IPS DF 6.9 (cell line): ENCODE measurements at places on chromosomes 2 and 18.
A peak's percentile ranks its signal among the peaks of the same experiment; 100 is the strongest.

DNA sequence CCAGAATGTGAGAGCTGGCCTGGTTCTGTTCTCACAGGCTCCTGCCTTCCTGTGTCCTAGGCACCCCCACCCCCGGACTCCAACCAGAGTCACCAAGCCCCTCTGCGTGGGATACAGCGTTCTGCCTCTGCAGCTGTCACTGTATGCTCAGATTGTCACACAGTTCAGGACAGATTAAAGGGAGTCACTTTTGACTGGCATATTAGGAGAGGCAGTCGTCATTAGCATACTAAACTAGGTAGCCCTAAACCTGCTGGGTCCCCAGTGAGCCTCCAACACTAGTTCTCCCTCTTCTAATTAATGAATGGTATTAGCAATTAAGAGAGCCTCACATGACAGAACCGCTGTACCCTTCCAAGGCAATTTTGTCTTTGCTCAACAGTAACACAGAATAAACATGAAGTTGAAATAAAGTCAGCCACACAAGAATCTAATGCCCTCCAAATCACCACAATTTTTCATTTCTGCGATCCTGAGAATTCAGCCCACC is 340.2 kb downstream of the CMPK2 start:
- no peak for DNase-seq

DNA sequence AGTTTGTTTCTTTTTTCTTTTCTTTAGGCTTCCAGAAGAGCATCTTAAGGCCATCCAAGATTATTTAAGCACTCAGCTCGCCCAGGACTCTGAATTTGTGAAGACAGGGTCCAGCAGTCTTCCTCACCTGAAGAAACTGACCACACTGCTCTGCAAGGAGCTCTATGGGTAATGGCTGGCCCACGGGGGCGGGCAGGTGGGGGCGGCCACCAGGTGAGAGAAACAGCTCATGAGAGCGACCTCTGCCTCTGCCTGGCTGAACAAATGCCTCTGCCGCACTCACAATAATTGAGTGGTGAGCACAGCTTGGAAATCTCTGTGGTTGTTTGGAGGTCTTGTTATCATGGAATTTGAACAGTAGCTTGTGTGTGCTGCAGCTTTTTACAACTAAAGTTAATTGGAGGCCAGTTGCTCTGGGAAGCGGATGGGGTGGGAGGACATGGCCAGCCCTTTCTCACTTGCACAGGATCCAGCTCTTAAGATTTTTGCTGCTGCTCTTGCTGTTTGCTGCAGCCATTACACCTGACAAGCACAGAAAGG is 70.4 kb downstream of the INPP5D start:
- no peak for DNase-seq

DNA sequence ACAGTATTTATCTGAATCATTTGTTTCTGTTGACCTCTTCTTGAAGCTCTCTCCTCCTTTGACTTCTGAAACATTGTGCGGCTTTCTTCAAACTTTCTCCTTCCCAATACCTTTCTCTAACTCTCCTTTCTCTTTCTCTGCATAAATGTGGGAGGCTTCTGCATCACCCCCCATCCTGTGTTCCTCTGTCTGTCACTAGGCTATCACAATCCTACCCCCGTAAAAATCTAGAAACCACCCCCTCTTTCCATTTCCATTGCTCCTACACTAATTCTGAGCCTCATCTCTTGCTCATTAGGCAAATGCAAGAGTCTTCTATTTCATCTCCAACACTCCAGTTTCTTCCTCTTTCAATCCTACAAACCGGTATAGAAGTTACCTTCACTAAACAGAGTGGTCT is 32.2 kb upstream of the ZNF385B start:
- DNase-seq: no peak

DNA sequence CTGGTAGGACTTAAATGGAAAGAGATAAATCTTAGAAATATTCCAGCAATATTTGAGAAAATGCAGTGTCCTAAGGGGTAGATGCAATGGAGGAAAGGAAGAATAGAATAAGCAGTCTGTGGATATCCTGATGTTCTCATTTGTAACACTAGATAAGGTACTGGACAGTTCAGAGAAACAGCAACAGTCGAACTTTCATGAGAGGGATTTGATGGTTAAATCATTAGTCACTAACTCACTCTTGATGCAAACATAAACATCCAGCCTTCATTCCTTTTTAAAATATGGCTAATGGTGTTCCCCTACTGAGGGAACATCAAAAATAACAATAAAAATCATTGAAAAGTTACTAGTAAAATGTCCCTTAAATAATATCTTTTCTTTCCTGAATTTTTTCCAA is 211.4 kb upstream of the SLC39A10 start:
- DNase-seq: no peak

DNA sequence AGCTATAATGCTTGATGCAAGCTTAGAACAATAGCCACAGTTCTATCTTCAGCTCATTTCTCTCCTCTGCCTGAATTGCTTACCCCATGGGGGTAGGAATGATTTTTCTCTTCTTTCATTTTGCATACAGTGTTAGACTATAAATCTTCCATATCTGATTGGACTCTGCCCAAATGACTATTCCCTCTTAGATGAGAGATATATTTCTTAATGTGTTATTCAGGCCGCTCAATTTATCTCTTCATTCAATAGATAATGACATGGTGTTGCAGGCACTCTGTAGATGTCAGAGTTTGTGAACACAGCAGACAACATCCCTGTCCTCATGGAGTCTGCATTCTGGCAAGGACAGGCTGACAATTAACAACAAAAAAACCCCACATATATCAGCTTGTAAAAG is 443.7 kb upstream of the CELF4 start:
- no peak for DNase-seq

- DNase-seq: no peak
Measured at GRCh38 chr2:103880081-103880834, 973.7 kb upstream of the POU3F3 start.

- DNase-seq: no peak
Measured at GRCh38 chr2:241519669-241520068, 11.3 kb upstream of the STK25 start.

GRCh38 chr2:61439241-61440002 is 31.5 kb downstream of the USP34 start:
- no peak for DNase-seq

GRCh38 chr2:229511524-229511923 is 202.8 kb downstream of the DNER start:
- no peak for DNase-seq

- DNase-seq: peak; percentile 43
Measured at GRCh38 chr2:24418166-24418841, 58.0 kb upstream of the ITSN2 start.

DNA sequence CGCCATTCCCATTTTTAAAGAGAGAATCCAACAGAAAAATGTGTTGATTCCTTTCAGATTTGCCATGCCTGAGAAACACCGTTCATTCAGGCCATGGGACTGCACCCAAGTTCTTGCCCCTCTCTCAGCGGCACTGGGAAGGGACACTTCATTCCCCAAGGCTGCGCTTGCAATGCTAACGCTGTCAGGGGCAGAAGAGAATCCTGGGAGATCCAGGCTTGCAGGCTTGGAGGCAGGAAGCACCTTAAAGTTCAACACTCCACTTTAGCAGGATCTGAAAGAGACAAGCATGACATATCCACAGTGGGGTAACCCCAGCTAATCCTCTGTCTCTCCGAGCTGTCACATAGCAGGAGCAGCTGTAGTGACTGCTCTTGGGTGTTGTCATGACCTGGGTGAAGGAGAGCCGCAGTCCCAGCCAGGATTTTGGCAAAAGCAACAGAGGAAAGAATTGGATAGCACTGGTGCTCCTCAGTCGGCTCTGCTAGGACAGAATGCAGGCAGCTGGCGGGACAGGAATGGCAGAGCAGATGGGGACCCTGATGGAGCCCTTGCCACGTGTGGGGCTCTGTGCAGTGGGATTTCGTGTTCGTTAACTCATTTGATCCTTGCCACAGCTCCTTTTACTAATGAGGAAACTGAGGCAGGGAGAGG is 22.0 kb upstream of the ODC1 start:
- DNase-seq: no peak

GRCh38 chr2:41145066-41145465 is 693.2 kb upstream of the SLC8A1 start:
- DNase-seq: no peak

DNA sequence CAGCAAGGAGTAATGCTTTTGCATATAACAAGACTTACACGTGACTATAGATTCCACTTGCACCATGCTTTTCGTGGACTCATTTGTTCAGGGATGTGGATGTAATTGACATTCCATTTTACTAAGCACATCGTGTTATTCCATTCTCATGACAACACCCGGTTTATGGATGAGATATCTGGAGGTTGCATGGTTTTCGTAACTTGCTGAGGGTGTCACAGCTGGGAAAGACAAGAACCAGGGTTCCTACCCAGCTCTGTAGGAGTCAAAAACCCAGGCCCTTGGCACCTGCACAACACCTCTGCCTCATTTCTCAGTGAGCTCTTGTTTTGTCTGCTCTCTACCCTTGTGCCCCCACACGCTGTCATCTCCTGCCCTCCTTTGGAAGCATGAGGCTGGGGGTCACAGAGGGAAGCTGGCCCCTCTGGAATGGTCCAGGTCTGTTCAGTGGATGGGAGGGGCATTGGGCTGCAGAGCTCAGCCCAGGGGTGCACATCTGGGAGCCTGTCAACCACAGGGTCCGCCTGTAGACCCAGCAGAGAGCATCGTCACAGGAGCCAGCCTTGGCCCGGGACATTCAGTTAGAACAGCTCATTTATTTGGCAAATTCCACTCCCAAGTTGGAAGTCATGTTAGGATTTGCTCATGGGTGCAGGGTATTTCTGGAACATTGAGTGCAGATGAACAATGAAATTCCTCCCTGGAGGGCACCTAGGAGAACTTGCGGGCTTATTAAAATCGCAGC is 120.1 kb upstream of the TWIST2 start:
- no peak for DNase-seq

GRCh38 chr2:66434679-66435548 is at the start of gene MEIS1:
Gene MEIS1 (plus strand): TSS chr2:66435125. CDS start chr2:66435857, 732 bp downstream.
- no peak for DNase-seq

DNA sequence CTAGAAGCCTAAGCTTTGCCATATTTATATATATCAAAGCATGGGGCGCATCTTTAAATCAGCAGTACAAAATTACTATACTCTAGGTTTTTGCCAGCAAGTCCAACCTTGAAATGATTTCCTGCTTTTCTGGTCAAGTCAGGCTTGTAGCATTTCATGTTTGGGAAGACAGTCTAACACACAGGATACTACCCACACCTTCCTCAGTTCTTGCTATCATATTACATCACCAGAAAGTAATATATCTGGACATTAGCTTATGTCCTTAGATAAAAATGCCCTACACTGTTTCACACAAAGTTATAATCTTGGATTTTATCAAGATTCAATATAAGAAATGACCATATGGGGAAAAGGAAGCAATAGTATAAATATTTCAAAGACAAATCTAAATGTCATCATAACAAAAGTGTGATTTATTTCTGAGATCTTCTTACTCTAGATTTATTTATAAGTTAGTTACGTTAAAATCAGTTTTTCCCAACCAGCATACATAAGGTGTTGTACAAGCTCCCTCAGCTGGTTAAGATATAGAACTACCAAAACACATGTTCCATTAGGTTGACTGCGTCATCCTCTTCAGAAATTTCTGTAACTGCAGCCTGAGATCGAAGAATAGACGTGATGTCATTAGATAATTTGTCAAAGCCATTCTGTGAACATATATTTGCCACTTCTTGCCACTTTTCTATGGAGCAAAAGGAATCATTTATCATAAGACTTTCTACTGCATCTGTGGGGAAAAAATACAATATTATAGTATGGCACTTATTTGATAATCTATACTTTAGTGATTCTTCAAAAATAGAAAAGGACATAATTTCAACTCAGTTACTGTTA is 56.6 kb downstream of the CLHC1 start:
- no peak for DNase-seq

DNA sequence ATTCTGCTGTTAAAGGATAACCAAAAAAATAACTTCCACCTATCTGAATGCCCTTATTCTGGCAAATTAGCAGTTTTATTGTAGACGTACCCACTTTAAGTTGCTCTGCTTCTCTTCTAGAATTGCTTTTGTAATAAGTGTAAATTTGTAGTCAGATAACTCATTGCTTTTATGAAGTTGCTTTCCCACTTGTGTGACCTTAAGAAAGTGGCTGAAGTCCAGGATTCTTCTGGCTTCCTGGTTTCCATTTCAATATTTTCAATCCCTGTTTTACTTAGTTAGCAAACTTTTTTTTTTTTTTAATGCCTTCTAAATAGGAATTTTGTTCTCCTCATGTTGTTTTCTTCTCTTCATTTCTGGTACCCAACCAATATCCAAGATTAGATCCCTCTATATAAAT is 59.8 kb downstream of the GLS start:
- no peak for DNase-seq

GRCh38 chr2:28678944-28679343 is 72.7 kb upstream of the PPP1CB start:
- no peak for DNase-seq

- no peak for DNase-seq
Measured at GRCh38 chr2:207489251-207489650, 40.5 kb upstream of the CREB1 start.

- DNase-seq: no peak
Measured at GRCh38 chr2:144975881-144976280, 456.0 kb upstream of the ZEB2 start.

- DNase-seq: no peak
Measured at GRCh38 chr2:129888896-129889295, 90.6 kb upstream of the RAB6C start.

GRCh38 chr2:237236188-237236587 is 150.5 kb downstream of the COPS8 start:
- no peak for DNase-seq

- DNase-seq: no peak
Measured at GRCh38 chr2:96800061-96801004, 15.7 kb upstream of the CNNM3 start.

- peak; percentile 18 for DNase-seq
Measured at GRCh38 chr2:223692191-223692947, 90.2 kb upstream of the SCG2 start.

- DNase-seq: no peak
Measured at GRCh38 chr2:112092286-112093041, 37.4 kb downstream of the TMEM87B start.

GRCh38 chr2:164992818-164993217 is 37.5 kb upstream of the SLC38A11 start:
- peak; percentile 48 for DNase-seq
